ENCODE measurements at places on chromosomes 7 and 10.

- DNase-seq = no peak
Observed at GRCh38 chr10:10891124-10892082, 126.3 kb upstream of the CELF2 start.

- DNase-seq = no peak
Observed at GRCh38 chr10:6516281-6516928, 63.7 kb downstream of the PRKCQ start.

DNA sequence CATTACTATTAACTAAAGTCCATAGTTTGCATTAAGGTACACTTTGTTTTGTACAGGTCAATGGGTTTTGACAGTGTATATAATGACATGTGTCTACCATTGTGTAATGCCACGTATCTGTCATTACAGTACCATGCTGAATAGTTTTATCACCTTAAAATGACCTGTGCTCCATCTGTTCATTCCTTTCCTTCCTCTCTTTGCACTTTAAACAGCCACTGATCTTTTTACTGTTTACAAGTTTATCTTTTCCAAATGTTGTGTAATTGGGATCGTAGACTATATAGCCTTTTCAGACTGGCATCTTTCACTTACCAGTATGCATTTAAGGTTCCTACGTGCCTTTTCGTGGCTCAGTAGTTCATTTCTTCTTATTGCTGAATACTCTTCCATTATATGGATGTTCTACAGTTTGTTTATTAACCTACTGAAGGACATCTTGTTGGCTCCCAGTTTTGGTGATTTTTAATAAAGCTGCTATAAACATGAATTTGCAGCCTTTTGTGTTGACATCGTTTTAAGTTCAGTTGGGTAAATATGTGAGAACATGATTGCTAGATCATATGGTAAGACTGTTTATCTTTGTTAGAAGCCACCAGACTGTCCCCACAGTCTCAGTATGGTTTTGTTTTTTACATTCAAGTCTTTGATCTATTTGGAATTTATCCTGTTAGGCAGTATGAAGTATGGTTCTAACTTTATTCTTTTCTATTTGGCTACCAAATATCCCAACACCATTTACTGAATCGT lies 24.7 kb downstream of the STAM start:
- DNase-seq = no peak

- DNase-seq = no peak
Observed at GRCh38 chr10:81027223-81027622, 489.5 kb downstream of the SH2D4B start.

- no peak for DNase-seq
Observed at GRCh38 chr10:7857262-7857661, 39.0 kb downstream of the TAF3 start.

GRCh38 chr10:48610585-48611093 lies 5.8 kb upstream of the ARHGAP22 start:
- DNase-seq = no peak

- no peak for DNase-seq
Observed at GRCh38 chr10:73790886-73791625, 5.7 kb downstream of the ZSWIM8 start.

DNA sequence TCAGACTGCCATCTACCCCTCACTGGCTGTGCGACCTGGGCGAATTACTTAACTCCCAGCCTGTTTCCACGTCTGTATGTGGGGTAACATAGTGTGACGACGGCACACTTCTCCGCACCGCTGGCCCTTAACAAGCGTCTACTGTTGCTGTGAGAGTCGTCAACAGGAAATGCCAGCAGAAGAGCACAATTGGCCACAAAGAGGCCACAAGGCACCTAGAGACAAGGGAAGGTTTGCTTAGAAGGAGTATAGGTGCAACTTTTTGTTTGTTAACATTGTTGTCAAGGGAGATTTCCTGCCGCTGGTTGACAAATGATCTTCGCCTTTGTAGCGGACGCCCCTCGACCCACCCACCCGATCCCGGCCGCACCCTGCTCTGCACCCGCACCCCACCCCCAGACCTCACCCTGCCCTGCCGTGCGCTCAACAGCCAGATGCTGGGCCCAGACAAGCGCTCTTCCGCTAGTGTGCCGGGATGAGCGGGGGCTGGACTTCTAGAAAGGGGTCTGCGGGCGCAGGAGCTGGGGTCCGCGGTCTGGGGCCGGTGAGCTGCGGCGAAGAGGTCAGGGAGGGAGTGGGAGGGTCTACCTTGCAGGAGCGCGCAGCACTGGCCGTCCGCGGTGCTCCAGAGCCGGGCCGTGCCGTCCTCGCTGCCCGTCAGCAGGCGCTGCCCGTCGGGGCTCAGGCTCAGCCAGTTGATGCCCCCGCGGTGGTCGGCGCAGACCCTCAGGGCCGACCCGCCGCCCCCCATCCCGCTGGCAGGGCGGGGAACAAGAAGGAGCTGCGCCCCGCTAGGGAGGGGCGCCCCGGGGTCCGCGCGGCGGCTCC lies 785 bp downstream of the WDR86 start:
- DNase-seq = no peak

Data from activated CD4-positive, alpha-beta T cell treated with anti-CD3 and anti-CD28 coated beads for 24 hours (primary cell).